ENCODE measurements at places on chromosomes 3 and 15.

GRCh38 chr3:19881036-19881435 lies 53.0 kb downstream of the EFHB start:
- no peak for DNase-seq

DNA sequence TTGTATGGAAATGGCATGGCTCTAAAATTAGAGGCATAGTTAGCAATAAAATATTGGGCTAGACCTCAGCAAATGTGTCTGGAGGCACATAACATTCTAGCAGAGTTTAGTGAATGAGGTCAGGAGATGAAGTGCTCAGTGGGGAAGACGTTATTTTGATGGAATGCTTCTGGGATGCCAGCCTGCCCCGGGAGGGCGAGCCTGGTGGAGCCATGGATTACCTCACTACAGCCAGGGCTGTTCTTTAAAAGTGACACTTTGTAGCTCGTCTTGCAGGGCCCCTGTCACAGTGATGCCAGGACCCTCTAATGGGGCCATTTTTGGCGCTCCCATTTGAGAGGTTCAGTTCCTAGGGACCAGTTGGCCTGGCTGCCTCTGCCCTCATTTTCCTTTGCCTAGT lies 48.5 kb downstream of the PXYLP1 start:
- DNase-seq: no peak

- peak; percentile 91 for DNase-seq
These were observed at the start of gene CCDC14 for GRCh38 chr3:123960781-123961507. Gene CCDC14 (minus strand): TSS chr3:123961229. CDS start chr3:123961173, 56 bp downstream.

- no peak for DNase-seq
These were observed 32.5 kb upstream of the ZNF445 start for GRCh38 chr3:44510000-44510368.

DNA sequence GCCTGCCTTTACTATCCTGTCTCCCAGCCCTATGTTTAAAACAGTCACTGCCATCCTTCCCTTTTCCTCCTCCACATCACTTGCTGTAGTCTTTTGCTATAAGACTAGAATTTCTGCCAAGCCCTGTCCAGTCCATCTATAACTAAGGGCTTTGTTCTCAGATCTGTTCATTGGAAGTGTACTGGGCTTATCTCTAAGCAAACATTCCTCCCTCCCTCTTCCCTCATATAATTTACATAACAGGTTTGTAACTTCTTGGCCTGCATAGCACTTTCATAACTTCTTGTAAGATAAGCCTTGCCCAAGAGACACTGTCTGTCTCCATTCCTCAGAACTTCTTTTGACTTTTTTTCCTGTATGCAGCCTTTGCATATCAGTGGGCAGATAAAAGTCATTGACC lies 16.7 kb downstream of the TPRG1 start:
- no peak for DNase-seq

GRCh38 chr15:60590935-60591495 lies 112.1 kb upstream of the ICE2 start:
- DNase-seq: peak; percentile 82

DNA sequence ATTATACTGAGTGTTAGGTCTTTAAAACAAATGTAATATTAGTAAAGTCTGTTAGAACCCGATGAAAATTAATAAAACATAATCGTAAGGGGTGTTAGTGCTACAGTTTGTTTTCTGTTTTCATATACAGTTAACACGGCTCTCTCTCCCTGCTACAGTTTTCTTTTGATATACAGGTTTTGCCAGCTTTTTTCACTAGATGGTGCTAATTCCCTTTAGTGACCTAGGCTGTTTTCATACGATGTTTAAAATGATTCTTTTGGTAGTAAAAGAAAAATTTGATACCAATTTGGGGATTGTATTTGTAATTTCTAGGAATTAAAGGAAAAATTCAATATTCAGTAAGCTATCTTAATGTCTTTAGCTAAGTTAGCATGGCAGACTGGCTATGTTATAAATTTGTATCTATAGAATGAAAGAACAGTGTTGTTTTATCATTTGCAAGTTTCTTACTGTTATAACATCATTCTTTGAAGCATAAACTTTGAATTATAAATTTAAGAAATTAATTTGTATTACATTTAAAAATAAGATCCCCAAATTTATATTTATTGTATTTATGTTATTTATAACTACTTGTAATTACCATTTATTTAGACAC lies 11.5 kb downstream of the APH1B start:
- DNase-seq: no peak

- DNase-seq: no peak
These were observed 844 bp downstream of the NR2F2 start for GRCh38 chr15:96331144-96331944.

GRCh38 chr3:138034918-138035317 lies 25.0 kb downstream of the CLDN18 start:
- DNase-seq: no peak

DNA sequence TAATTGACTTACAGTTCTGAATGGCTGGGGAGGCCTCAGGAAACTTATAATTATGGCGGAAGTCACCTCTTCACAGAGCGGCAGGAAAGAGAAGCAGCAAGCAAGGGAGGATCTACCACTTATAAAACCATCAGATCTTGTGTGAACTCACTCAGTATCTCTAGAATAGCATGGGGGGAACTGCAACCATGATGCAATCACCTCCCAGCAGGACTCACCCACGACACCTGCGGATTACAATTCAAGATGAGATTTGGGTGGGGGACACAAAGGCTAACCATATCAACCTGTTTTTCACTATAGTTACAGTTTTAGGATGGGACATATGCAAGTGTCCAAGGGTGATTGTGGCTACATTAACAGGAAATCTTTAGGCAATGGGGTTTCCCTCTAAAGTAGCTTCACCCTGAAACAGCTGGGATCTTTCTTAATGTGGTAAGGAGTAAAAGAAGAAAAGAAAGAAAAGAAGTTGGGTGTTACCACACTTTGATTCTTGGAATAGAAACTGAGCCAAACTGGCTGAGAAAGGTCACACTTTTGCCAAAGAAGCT lies 453.8 kb downstream of the OTOL1 start:
- no peak for DNase-seq

- peak; percentile 82 for DNase-seq
These were observed 112.8 kb upstream of the ICE2 start for GRCh38 chr15:60591496-60592370.

- no peak for DNase-seq
These were observed 3.4 kb upstream of the RFTN1 start for GRCh38 chr3:16516695-16517481.

Measured in activated CD8-positive, alpha-beta memory T cell treated with anti-CD3 and anti-CD28 coated beads for 24 hours (primary cell).